ENCODE measurements at places on chromosomes 1 and 21. TPM values are rescaled to one million over a fixed set of nuclear protein-coding genes. Genes with fewer than 3 reads are reported as not detected.

DNA sequence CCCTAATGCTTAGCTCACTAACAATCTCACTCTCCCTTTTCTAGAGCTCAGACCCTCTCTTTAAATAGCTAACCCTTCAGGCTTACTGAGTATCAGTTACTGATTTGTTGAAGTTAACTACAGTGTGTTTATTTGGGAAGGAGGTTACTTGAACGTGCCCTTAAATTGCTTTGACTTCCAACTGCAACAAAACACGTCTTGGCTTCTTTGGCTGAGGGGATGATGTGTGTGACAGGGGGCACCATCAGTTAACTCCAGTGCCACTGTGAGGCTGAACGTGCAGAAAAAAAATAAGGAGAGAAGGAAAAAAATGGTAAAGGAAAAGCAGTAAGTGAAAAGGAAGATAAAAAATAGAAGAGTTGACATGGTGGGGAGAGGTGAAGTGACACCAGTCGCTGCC is 75.1 kb upstream of the NRIP1 start:
- H3K4me3 ChIP-seq, result no peak overlapping the region
- H3K27ac ChIP-seq, result no peak overlapping the region

The ST6GALNAC3 gene
- total RNA-seq, result 5.6 TPM

The PDIK1L gene
- 9.3 TPM for total RNA-seq

The ACTA1 gene
- total RNA-seq, result 16,797 TPM

- H3K4me1 ChIP-seq, result peaks cover 8% of the 10 kb centered on the region
- H3K4me3 ChIP-seq, result no peak overlapping the region
- no peaks in the 10 kb centered on the region for H3K36me3 ChIP-seq
- H3K27ac ChIP-seq, result no peak overlapping the region
Observed at GRCh38 chr1:1680912-1681273, 11.7 kb downstream of the SLC35E2B start.

Data from heart left ventricle (tissue), 16 donors.